NCI-H2107 (cell line): ENCODE measurements at places on chromosomes 3 and 15.

- peak; percentile 66 for DNase-seq
Measured at GRCh38 chr3:138862924-138863775, 28.4 kb upstream of the PIK3CB start.

DNA sequence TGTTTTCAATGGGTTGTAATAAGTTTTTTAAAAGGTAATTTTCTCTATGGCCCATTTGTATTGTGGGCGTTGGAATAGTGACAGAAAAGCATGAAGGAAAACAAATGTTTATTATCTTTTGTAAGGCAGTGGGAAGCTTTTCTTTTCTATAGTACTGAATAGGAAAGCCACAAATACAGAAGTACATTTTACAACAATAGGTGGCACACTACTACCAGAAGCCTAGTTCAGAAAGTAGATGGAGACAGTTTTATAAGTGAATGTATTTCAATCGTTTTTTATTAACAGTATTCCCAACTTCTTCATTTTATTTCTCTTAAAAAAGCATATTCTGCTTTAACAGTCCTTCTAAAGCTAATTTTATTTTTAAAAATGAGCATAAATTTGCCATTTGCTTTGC is 296.7 kb downstream of the PTPRG start:
- DNase-seq: peak; percentile 6

GRCh38 chr3:50194903-50195500 is 3.6 kb downstream of the GNAT1 start:
- DNase-seq: no peak

- no peak for DNase-seq
Measured at GRCh38 chr15:59380902-59381610, 8.4 kb upstream of the MYO1E start.

GRCh38 chr3:105170423-105170822 is 196.3 kb upstream of the ALCAM start:
- DNase-seq: no peak

DNA sequence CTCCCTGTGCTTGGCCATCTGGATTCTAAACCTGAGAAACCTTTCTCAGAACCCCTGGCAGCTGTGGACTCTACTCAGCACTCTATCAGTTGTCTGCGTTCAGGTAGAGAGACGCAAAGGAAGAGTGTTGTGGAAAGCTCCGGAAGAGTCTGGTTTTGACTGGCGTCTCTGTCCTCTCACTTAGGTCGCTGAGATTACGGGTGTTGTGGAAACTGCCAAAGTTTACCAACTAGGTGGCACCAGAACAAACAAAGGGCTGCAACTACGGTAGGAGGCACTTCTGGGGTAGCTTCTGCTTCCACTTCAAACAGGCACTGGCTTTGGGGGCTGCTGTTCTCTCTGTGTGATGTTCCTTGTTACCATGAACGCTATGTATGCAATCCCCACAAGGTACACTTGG is 19.2 kb upstream of the ITPKA start:
- DNase-seq: no peak

GRCh38 chr3:124941771-124942170 is 7.2 kb upstream of the MUC13 start:
- no peak for DNase-seq

- DNase-seq: no peak
Measured at GRCh38 chr15:68407141-68407885, 24.6 kb downstream of the ITGA11 start.
